ENCODE measurements at places on chromosomes 2 and 18.

DNA sequence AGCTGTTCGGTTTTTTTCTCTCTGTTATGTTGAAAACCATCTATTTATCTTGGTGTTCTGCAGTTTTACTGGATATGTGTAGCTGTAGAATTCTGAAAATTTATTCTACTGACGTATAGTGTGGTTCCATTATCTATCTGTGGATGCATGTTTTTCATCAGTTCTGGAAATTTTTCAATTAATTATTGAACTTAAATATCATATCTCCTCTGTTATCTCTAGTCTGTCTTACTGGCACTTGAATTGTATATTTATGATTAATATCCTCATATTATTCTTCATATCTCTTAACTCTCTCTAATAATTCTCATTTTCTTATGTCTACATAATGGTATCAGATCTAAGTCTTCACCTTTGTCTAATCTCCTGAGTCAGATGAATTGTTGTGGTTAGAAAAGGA lies 501.7 kb downstream of the STK39 start:
- no peak for DNase-seq

DNA sequence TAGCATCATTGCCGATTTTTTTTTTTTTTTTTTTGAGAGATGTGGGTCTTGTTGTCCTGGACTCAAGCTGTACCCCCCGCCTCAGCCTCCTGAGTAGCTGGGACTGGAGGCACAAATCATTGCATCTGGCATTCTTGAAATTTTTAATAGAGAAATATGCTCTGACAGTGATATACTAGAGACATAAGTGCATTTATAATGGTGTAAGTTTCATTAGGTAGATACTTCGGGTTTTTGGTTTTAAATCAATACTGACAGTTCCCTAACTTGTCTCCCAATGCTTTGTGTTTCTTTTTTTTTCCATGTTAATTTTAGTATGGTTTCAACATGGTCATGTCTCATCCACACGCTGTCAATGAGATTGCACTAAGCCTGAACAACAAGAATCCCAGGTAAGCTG lies 138.7 kb downstream of the PRPF40A start:
- no peak for DNase-seq

DNA sequence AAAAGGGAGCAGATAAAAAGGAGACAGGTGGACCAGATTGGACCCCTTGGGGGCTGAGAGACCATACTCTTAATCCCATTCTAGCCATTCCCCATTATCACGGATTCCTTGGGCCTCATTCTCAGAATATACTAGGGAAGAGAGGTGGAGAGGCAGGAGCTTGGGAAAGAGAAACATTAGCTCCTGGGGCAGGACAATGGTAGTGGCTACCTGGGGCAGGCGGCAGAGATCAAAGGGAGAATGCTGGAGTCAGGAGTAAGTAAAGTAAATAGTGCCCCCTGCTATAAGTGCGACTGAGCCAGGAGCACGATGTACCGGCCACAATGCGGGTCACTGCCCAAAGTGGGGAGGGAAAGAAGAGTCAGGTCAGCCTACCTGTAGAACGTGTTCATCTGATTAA lies 20.4 kb upstream of the IHH start:
- DNase-seq, result no peak

DNA sequence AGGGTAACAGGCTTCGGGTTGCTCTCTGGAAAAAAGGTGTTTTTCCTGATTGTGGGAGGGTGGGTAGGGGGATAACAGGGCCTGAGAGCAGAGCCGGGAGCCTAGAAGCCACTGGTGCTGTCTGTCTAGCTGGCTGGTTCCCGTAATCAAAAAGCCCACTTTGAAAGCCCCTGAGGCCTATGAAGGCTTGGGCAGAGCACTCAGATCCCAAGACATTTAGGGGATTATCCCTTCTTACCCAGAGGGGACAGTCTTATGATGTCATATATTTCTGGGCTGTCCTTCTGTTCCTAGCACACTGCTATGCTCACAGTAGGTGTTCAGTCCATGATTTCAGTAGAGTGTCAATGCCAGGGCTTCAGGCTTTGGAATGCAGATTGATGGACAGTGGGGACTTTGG lies 45.1 kb downstream of the CELF4 start:
- no peak for DNase-seq

DNA sequence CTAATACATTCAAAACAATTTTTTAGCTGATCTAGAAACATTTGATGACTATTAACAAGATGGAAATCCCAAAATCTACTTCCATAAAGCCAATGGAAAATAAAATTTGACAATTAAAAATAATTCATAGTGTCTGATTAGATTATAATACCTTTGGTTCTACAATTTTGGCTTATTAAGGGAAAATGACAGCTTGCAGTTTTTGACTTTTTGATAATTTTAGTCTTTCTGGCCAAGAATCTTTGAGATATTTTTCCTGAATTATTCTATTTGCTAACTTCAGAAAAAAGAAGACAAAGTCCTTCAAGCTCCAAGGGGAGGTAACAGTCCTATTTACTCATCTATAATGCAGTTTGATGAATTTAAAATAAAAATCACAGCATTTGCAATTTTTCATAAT lies 39.6 kb downstream of the MSH6 start:
- no peak for DNase-seq

DNA sequence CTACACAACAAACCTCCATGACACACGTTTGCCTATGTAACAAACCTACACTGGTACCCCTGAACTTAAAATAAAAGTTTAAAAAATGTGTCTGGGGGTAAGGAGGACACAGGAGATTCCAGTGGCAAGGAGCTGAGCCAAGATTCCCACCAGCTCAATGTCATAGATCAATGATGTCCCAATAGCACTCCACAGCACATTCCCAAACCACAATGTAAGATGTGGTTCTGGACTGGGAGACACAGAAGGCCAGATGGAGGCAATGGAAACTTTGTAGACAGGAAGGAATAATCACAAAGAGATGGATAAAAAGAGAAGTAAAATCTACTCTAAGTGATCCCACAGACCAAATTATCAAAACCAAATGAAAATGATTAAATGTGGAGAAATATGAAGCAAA lies 312.4 kb upstream of the SOX11 start:
- DNase-seq, result no peak

- no peak for DNase-seq
Measured at GRCh38 chr2:148604927-148605326, 39.6 kb upstream of the EPC2 start.

DNA sequence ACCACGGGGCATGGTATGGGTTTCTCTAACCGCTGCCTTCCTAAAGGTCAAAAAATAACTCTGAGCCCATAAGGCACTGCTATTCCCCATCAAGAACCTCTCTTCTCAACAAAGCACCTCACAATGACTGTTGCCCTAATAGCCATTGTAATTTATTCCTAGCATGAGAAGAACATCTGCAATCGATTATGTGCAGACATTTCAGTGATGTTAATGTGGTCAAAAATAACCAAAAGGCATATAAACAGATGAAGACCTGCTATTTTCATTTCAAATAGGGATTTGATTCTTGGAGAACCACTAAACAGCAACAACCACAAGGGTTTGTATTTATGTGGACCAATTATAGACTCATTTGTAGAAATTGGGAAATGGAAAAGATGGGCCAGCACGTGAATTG lies 356.6 kb downstream of the FBXO15 start:
- DNase-seq, result no peak

- DNase-seq, result no peak
Measured at GRCh38 chr2:64766841-64767669, 113.3 kb upstream of the SERTAD2 start.

GRCh38 chr18:63146828-63147409 lies 172.7 kb downstream of the BCL2 start:
- DNase-seq, result no peak

- DNase-seq, result no peak
Measured at GRCh38 chr2:181841079-181841478, 50.5 kb upstream of the ITPRID2 start.

DNA sequence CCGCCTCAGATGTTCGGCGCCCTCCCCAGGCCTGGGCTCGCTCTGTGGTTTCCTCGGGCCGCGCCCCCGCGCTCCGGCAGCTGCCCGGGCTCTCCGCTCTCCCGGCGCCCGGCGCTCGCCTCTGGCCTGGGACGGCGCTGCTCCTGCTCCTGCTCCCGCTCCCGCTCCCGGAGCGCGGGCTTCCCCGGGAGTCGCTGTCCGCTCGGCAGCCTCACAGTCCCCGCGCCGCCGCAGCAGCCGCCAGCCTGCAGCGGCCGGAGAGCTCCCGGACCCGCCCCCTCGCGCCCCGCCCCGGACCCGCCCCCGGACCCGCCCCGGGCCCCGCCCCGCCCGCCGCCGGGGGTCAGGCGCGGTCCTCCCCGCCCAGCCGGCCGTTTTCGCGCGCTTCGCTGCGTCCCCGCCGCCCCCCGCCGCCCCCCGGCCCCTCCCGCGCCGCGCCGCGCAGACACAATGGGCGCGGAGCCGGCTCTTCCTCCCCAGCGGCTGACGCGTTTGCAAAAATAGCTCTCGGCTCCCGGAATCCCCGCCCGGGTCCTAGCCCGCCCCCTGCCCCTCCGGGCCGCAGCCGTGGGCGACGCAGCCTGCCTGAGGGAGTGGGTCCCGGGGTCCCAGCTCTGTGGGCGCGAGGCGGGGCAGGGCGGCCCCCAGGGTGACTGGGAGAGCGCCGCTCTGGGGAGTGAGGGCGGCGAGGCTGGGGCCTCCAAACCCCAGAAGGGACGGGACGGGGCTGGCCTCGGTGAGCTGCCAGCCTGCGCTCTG lies at the start of gene ARL4C:
Gene ARL4C, minus strand, starts transcription at position 247 of the 759 bp plus-strand sequence. CDS start 495 bp downstream, outside the sequence.
- peak; percentile 83 for DNase-seq

DNA sequence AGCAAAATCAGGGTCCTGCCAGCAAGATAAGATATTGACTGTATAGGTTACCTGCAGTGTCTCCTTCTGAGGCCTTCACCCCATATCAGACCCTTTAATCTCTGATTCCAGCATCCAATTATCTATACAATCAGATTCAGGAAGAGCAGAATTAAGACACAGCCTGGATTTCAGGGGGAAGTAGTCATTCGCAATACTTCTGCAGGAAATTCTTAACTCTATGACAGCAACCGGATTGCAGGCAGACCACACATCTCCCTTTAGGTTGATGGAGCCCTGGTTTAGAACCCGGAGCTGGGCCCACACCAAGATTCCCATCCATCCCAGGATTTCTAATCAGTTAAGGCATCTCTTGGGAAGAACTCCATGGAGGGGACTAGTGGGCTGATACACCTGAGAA lies 9.5 kb downstream of the ARL4C start:
- DNase-seq, result no peak

GRCh38 chr2:99469394-99469793 lies 20.4 kb downstream of the REV1 start:
- no peak for DNase-seq

- DNase-seq, result no peak
Measured at GRCh38 chr2:111119822-111120252, 877 bp upstream of the BCL2L11 start.

DNA sequence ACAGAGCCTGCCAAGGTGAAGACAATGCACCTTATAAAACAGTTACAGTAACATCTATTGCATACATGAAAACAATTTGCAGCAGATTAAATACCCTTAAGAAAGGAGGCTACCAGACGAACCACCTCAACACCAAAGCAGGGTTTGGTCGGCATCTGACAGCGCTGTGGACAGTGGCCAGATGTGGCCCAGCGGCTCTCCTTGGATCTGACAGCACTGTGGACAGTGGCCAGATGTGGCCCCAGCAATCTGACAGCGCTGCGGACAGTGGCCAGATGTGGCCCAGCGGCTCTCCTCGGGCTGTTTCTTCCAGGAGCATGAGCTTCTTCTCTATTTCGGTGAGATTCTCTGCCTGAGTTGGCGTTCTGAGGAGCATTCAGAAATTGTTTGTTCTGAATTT lies 211.6 kb downstream of the ANKRD30B start:
- DNase-seq, result no peak

- no peak for DNase-seq
Measured at GRCh38 chr2:108535357-108535631, 1.0 kb downstream of the LIMS1 start.

- DNase-seq, result no peak
Measured at GRCh38 chr2:85585781-85586105, 1.5 kb downstream of the VAMP5 start.

GRCh38 chr18:49907346-49907929 lies 94.1 kb upstream of the ACAA2 start:
- DNase-seq, result no peak

GRCh38 chr2:170307052-170307451 lies 129.1 kb downstream of the MYO3B start:
- no peak for DNase-seq

DNA sequence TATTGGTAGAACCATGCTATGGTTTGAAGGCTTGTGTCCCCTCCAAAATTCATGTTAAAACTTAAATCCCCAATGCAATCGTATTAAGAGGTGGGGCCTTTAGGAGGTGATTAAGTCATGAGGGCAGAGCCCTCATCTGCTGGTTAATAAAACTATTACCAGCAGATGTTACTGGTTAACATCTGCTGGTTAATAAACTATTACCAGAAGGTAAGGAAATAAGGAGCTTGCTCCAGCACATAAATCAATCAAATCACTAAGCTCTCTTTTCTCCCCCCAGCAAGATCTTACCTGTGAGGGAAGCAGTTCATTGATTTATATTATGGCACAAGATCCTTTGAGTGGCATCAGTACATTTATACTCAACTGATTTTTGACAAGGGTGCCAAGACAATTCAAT lies 96.9 kb downstream of the AAK1 start:
- DNase-seq, result no peak

GRCh38 chr2:184729581-184729980 lies 131.3 kb downstream of the ZNF804A start:
- DNase-seq, result no peak

DNA sequence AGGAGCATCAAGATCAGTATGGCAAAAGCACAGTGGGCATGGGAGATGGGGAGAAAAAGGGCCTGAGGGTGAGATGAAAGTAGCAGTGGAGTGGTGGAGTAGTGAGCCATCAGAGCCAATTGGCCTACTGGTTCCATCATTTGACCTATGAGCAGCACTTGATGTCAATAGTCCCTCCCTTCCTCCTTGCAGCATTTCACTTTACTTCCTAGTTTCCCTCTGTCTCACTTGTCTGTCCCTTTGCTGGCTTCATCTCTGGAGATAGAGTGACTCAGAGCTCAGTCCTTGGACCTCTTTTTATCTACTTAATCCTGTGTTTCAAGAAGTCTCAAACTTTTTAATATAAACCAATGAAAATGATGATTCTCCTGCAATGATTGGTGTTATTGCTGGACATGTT lies 32.1 kb downstream of the FBXO48 start:
- DNase-seq, result no peak

DNA sequence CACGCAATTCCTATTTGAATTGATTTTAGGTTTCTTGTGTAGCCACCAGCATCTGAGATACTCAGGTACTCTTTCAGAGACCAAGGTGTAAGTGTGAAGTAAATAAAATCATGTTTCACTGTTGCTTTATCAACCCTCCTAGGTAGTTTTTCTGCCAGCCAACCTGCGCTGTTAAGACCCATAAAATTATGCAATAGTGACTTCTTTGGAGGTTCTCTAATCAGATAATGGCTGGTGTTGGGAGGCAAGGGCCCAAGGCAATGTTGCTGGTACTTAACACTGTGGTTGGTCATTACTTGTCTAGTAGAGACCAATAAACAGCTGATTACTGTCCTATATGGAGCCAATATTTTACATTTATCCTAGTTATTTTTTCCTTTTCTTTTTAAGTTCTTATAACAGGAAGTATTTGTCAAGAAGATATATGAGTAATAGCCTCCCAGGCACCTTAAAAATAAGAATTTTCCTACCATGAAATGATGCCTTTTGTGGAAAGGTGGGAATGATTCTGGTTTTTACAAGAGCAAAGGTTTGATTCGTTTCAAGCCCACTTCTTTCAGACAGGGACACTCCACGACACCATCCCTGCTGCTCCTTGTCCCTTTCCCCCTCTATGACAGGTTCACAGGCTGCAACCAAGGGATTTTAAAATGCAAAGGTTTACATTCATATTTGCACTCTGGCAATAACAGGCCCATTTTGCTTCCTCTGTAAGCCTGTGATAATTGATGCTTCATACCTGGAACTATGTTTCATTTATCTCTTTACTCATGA lies 259.3 kb downstream of the MEIS1 start:
- DNase-seq, result no peak

- DNase-seq, result no peak
Measured at GRCh38 chr2:159762075-159762474, 35.9 kb downstream of the CD302 start.
